ENCODE measurements at places on chromosomes 12 and 14.

- DNase-seq = no peak
These were observed 184.4 kb upstream of the BCL2L14 start for GRCh38 chr12:11886339-11886738.

- DNase-seq = no peak
These were observed 875.7 kb upstream of the USP15 start for GRCh38 chr12:61384511-61384910.

DNA sequence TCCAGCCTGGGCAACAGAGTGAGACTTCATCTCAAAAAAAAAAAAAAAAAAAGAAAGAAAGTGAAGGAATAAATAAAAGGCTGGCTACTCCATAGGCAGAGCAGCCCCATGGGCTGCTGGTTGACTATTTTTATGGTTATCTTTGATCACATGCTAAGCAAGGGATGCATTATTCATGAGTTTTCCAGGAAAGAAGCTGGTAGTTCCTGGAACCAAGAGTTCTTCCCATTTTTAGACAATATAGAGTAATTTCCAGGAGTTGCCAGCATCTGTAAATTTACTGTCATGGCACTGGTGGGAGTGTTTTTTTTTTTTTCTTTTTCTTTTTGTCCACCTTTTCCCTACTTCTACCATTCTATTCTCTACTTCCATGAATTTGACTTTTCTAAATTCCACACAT is 24.2 kb downstream of the FGD4 start:
- DNase-seq = no peak

GRCh38 chr14:91138511-91139359 is 24.9 kb downstream of the DGLUCY start:
- DNase-seq = peak; percentile 42

DNA sequence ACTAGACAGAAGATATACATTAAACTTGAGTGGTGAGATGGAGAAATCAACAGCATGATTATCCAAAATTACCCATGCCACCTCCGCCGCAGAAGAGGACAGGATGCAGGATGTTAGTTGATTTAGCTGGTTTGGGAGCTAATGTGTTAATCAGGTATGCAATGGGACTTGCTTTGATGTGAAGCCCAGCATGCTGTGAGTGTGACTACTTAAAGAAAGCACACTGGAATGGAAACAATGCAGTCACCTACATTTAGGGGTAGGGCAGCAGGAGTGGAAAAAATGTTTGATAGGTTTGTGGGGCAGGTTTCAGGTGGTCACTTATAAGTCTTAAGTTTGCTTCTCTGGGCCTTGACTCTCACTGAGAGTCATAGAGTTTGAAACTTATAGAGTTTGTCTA is 170.0 kb upstream of the DAAM1 start:
- no peak for DNase-seq
